Activated T-helper 1 cell treated with anti-CD3 and anti-CD28 coated beads, Interleukin-12 subunit alpha, Interleukin-12 subunit beta, Interleukin-2, Interleukin-4 antibody, amounts not matched to agents 30 ng/mL and 10 ng/mL and 1 ng/mL, durations not matched to agents 14 hours and 24 hours and 36 hours (primary cell): ENCODE measurements at places on chromosomes 12 and 14.

DNA sequence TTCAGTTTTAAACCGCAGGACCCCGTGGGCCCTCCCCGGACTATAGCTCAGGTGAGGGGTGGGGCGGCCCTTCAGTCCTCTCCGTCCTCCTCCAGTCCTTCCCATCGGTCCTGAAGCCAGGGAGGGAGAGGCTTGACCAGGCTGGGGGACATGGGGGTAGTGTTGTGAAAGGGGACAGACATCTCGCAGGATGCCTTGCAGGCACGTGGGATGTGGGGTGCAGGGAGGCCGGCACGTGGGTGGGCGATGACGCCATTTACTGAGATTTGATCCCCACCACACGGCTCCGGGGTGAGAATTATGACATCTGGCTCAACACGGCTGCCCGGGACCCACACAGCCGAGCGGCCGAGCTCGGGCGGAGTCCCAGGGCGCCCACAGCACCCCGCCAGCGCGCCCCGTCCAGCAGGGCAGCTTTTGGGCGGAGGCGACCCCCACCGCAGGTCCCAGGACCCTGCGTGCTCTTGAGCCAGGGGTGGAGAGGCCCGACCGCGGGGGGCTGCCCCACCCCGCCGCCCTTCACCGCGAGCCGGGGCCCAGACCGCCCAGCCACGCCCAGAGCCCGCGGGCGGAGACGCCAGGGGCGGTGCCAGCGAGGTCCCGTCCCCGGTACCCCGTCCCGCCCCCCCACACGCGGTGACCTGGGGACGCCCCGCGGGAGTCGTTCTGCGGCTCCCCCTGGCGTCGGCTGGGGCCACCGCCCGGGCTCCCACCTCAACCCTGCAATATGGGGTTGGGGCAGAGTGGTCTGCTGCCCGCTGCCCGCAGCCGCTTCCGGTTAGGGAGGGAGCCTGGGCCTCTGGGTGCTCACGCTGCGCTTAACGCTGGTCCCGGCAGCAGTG, 3.3 kb upstream of the EXOC3L4 start:
- H3K27me3 ChIP-seq, result no peaks in the 10 kb centered on the region
- H3K4me3 ChIP-seq, result peak overlapping the region; percentile 19
- DNase-seq, result peak; percentile 64
- no peak overlapping the region for H3K27ac ChIP-seq

DNA sequence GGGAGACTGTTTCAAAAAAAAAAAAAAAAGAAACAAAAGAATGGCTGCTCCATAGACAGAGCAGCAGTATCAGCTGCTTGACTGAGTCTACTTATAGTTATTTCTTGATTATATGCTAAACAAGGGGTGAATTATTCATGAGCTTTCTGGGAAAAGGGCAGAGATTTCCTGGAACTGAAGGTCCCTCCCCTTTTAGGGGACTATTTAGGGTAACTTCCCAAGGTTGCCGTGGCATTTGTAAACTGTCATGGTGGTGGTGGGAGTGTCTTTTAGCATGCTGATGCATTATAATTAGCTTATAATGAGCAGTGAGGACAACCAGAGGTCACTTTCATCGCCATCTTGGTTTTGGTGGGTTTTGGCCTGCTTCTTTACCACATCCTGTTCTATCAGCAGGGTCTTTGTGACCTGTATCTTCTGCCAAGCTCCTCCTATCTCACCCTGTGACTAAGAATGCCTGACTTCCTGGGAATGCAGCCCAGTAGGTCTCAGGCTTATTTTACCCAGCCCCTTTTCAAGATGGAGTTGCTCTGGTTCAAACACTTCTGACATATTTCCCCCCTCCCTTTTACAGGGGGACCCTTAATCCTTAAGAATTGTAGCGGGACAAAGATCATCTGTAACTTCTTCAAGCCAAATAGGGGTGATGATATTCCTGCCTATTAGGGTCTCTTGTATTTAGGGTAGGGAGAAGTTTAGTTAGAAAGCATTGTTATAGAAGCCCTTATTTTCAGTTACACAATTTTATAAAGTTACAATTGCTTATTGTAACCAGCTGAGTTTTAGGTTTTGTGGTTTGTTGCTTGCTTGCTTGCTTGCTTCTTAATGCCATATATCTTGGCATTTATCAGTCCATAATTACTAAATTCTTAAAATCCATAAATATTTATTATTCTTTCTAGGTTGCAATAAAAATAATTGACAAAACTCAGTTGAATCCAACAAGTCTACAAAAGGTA, 42.5 kb downstream of the MARK3 start:
- H3K27me3 ChIP-seq, result no peaks in the 10 kb centered on the region
- no peak overlapping the region for H3K4me3 ChIP-seq
- DNase-seq, result peak; percentile 2

- no peak for DNase-seq
- H3K4me3 ChIP-seq, result no peak overlapping the region
- H3K27me3 ChIP-seq, result peaks cover 24% of the 10 kb centered on the region
- no peaks in the 10 kb centered on the region for H3K36me3 ChIP-seq
- H3K4me1 ChIP-seq, result no peaks in the 10 kb centered on the region
These were observed 39.5 kb upstream of the RIN3 start for GRCh38 chr14:92473969-92474535.

DNA sequence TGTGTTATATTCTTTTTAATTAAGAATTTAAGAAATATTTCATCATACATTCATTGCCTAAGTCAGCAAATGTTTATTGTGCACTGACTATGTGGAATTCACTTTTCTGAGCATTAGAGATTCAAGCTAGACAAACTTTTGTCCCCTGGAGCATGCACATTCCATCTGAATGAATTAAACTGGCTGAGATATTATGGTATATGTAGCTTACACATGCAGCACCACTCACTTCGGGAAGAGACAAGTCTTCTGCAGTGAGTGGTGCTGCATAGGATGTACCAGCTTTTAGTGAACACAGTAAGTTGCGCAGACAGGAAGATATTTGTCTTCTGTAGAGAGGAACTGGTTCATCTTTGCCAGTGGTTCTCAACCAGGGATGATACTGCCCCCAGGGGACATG, 318.4 kb downstream of the SYT1 start:
- H3K36me3 ChIP-seq, result no peaks in the 10 kb centered on the region
- no peak overlapping the region for H3K4me3 ChIP-seq
- DNase-seq, result no peak

DNA sequence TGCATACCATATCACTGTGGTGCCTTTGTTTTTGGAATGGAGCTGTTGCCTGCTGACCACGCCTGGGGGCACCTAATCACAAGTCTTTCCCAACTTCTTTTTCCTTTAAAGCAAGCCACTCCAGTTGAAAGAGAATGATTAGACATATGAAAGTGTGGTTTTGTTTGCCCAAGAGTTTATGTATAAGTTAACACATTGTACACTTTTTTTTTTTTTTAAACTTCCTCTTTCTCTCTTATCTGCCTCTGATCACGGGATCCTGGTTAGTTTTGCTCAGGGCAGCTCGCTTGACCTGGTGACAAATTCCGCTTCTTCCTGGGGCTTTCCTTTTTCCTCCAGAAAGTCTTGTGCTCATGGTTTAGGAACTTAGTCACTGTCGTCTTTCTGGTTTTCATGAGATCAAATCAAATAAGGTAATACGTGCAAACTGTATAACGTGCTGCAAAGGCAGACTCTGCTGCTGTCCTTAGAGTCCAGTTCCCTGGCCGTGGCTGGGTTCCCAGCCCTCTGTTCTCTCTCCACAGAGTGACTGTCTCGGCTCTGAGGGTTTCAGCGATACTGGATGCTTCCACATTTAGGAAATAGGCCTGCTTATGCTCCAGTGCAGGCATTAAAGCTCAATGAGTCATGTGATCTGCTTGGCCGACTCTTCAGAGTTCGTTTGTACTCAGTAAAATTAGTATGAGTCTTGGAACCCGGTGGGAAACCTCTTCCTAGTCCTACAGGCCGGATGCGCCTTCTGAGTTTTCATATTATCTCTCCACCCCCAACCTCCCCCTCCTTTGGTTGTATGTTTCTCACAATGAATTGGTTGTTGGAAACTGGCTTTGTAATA, 15.2 kb downstream of the RASSF3 start:
- no peaks in the 10 kb centered on the region for H3K27me3 ChIP-seq
- DNase-seq, result no peak
- peak overlapping the region; percentile 83 for H3K27ac ChIP-seq
- H3K36me3 ChIP-seq, result peaks cover 10% of the 10 kb centered on the region
- H3K4me3 ChIP-seq, result peak overlapping the region; percentile 77

- H3K27me3 ChIP-seq, result no peaks in the 10 kb centered on the region
- no peak overlapping the region for H3K27ac ChIP-seq
- H3K36me3 ChIP-seq, result no peaks in the 10 kb centered on the region
- DNase-seq, result no peak
- no peaks in the 10 kb centered on the region for H3K4me1 ChIP-seq
- H3K4me3 ChIP-seq, result no peak overlapping the region
These were observed 226.2 kb downstream of the ADAMTS20 start for GRCh38 chr12:43325786-43326185.

DNA sequence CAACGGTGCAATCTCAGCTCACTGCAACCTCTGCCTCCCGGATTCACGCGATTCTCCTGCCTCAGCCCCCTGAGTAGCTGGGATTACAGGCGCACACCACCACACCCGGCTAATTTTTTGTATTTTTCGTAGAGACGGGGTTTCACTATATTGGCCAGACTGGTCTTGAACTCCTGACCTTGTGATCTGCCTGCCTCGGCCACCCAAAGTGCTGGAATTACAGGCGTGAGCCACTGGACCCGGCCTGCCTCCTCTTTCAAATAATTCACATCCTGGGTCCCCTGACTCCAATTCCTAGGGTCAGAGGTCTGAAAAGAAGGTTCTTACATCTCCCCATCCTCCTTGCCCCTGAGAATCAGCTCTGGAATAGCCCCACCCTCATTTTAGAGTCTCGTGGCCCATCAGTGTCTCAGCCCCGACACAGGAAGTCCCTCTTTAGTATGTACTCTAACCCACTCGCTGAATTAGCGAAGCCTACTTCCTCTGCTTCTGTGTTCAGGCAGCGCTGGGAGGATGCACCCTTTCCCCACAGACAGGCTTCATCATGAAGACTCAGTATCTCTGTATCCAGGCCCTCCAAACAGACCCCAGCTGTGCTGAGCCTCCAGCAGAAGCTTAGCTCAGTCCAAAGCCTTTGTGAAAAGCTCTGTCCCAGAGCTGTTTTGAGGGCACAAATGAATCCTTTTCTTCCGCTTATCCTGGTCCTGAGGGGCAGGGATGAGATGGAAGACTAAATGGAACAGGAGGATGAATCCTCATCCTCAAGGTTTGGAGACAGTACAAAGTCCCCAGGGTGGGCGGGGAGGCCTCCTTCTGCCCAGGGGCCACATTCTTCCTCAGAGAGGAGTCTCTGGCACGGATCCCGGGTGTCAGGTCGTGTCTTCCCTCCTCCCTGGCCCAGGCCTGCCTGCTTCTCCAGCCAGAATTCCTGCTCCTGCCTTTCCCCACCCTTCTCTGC, 3.5 kb downstream of the LPAR5 start:
- H3K4me3 ChIP-seq, result peak overlapping the region; percentile 67
- peak overlapping the region; percentile 96 for H3K27ac ChIP-seq
- peak; percentile 46 for DNase-seq
- peaks cover 60% of the 10 kb centered on the region for H3K4me1 ChIP-seq

DNA sequence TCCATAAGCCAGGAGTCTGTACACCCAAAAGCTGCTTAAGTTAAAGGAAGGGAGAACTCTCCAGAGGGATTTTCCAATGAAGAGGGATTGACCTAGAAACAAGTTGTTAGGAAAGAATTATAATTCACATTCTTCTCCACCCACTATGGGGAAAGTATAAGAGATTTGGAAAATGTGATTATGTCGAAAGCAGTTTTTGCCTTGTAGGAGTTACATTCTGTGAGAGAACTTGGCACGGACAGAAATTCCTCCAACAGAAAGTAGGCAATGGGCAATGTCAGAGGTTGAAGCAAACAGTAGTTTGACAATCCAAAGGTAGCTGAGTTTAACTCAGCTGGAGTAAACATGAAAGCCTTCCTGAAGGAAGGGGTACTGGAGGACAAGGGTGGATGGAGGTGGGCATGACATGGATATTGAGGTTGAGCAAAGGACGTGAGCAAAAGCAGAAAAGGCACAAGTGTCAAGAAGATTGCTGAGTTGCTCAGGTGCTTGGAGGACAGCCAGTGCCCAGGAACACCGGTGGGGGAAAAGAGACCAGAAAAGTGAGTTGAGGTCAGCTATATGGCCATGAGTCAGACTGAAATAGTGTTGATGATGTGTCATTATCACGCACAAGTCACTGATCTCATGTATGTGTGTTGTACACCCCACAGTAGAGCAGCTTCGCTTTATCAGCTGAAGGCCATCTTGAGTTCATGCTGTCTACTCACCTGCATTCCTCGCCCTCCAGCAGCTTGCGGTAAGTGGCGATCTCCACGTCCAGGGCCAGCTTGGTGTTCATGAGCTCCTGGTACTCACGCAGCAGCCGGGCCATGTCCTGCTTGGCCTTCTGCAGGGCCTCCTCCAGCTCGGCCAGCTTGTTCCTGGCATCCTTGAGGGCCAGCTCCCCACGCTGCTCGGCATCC, 4.0 kb downstream of the KRT5 start:
- no peak for DNase-seq
- no peaks in the 10 kb centered on the region for H3K4me1 ChIP-seq
- H3K27me3 ChIP-seq, result peaks cover 2% of the 10 kb centered on the region
- H3K27ac ChIP-seq, result no peak overlapping the region
- no peak overlapping the region for H3K4me3 ChIP-seq
- no peaks in the 10 kb centered on the region for H3K36me3 ChIP-seq

- peaks cover 15% of the 10 kb centered on the region for H3K4me1 ChIP-seq
- no peak overlapping the region for H3K27ac ChIP-seq
- H3K4me3 ChIP-seq, result peak overlapping the region; percentile 80
- DNase-seq, result peak; percentile 4
- H3K36me3 ChIP-seq, result no peaks in the 10 kb centered on the region
These were observed 67.8 kb upstream of the CAPRIN2 start for GRCh38 chr12:30822385-30823155.

DNA sequence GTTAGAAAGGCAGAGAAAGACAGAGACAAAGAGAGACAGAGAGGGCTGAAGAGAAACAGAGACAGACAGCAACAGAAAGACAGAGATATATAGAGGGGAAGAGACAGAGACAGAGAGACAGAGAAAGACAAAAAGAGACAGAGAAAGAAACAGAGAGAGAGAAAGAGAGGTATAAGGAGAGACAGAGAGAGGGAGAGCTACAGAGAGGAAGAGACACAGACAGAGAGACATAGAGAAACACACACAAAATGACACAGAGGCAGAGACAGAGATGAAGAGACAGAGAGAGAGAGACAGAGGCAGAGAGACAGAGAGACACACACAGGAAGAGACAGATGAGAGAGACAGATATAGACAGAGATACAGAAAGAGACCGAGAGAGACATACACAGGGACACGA, 168.6 kb downstream of the TMEM121 start:
- H3K36me3 ChIP-seq, result no peaks in the 10 kb centered on the region
- no peak for DNase-seq
- peak overlapping the region; percentile 24 for H3K27ac ChIP-seq
- H3K4me3 ChIP-seq, result no peak overlapping the region
- no peaks in the 10 kb centered on the region for H3K4me1 ChIP-seq

DNA sequence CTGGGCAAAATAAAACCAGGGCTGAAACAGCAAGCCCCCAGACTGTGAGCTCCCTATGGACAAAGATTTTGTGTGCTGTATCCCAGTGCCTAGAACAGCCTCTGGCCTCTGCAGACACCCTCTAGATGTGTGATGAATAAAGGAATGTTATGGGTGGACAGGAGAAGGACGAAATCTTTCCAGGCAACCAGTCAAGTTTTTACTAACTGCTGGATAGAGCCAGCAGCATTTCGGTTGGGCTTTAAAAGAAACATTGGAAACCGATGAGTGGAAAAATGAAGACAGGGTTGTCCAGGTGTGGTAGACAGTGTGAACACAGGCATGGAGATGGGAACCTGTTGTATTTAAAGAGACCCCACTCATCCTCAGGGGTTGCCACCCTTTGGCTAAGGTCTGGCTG, 4.0 kb downstream of the CHGA start:
- H3K27me3 ChIP-seq, result peaks cover 7% of the 10 kb centered on the region
- no peak overlapping the region for H3K4me3 ChIP-seq
- H3K36me3 ChIP-seq, result no peaks in the 10 kb centered on the region
- no peak for DNase-seq
- H3K4me1 ChIP-seq, result no peaks in the 10 kb centered on the region
- no peak overlapping the region for H3K27ac ChIP-seq
